ELR (cell line): ENCODE measurements at places on chromosomes 12 and 14.

- DNase-seq = peak; percentile 98
These were observed 48.0 kb downstream of the DRAM1 start for GRCh38 chr12:101925361-101925760.

GRCh38 chr12:106248846-106249371 lies 1.1 kb upstream of the CKAP4 start:
- DNase-seq = peak; percentile 81

GRCh38 chr12:113474635-113475436 lies 3.2 kb upstream of the LHX5 start:
- DNase-seq = no peak

GRCh38 chr12:28367326-28367725 lies 177.1 kb downstream of the CCDC91 start:
- DNase-seq = no peak

- no peak for DNase-seq
These were observed 218.2 kb upstream of the AMIGO2 start for GRCh38 chr12:47297993-47298392.

DNA sequence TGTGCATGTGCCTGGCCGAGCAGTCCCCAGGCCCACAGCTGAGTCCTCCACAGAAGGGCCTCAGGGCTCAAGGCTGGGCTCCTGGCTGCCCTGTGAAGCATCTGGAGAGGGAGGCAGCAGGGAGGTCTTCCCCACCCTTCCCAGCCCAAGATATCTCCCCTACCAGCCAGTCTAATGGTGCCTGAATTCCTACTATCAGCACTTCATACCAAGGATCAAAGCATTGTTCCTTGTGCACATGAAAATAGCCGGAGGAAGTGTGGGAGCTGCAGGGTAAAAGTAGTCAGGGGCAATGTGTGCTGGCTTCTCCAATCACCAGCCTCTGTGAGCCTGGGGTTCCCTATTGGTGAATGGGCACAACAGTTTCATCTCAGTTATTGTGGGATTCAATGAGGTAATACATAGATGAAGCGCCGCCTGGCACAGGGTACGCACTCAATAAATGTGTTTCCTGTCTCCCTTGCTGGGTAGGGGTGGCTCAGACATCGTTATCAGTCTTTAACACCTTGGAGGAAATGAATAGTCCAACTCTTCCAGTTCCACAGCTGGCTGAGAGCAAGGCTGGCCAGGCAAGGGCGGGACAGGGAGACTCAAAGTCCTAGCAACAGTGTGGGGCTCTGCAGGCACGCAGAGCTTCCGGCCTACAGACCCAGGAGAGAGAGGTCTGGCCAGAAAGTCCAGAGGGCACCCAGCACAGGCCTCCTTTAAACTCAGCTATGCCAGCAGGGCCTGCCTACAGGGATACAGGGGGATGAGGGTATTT lies 39.1 kb upstream of the PNMA1 start:
- DNase-seq = no peak

DNA sequence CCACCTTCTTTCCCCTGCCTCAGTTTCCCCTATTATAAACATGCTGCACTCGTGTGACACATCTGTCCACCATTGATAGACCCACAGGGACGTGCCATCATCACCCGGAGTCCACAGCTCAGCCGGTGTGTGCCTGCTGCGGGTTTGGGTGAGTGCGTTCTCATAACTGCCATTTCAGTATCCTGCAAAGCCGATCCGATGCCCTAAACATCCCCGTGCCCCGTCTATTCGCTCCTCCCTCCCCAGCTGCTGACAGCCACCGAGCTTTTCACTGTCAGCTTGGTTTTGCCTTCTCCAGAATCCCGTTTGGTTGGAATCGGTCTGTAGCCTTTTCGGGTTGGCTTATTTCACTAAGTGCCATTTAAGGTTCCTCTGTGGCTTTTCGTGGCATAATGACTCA lies 3.9 kb downstream of the LRCOL1 start:
- DNase-seq = peak; percentile 16

DNA sequence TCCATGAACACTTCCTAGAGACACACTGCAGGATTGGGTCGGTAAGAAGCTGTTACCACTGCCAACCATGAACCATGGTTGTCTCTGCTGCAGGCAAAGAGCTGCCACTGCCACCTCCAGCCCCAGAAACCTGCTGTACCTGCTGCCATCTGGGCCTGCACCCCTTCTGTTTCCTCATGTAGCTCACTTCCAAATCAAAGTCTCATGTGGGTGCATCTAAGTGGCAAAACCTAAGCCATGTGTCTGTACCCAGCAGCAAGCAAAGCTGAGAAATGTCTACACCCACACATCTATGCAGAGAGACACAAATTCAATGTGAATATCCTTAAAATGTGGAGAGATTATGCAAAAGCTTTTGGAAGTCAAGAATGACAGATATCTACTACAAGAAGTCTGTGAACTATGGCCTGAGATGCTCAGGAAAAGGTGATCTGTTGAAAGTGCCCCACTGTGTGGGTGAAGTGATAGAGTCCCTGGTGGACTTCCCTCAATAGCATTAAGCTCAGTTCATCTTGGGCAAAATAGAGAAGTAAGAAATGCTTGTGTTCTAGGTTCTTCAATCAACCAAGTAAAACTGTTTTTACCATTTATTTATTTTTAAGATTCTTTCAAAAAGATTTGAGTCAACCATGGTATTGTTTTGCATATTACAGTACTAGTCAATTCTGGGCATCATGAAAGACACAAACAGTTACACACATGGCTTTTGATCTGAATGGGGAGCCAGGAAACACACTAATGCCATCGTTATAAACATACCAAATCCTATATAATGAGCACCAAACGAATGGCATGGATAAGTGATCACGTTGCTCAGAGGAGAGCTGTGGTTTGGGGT lies 64.4 kb downstream of the FOS start:
- DNase-seq = no peak

GRCh38 chr14:70742316-70742715 lies 67.0 kb downstream of the MAP3K9 start:
- no peak for DNase-seq

- no peak for DNase-seq
These were observed 30.0 kb downstream of the PELI2 start for GRCh38 chr14:56147986-56148901.

GRCh38 chr12:87142342-87142741 lies 886.2 kb upstream of the MGAT4C start:
- DNase-seq = no peak

- no peak for DNase-seq
These were observed 60.8 kb downstream of the NDUFA12 start for GRCh38 chr12:94942663-94943062.

DNA sequence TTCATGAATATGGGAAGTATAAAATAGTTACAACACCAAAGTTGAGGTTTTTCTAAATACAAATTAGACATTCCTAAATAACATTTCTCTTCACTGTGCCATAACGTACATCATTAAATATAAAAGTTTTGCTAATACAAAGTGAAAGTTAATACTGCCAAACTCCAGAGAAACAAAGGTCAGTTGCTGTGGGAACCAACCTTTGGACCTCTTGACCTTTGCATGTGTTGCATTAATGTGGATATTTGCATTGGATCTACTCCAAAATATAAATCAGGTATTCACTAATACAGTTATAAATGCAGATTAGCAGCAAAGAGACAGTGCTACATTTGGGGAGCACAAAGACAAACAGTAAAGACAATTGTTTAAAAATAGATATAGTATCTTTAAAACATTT lies 366.0 kb upstream of the USP15 start:
- no peak for DNase-seq

- DNase-seq = no peak
These were observed 74.3 kb downstream of the SUSD6 start for GRCh38 chr14:69685716-69686115.
